Tibial nerve (tissue), 4 donors: ENCODE measurements at places on chromosomes 4 and X. TPM values are rescaled to one million over a fixed set of nuclear protein-coding genes. Genes with fewer than 3 reads are reported as not detected.

GRCh38 chr4:123787512-123788080 lies 391.0 kb downstream of the SPRY1 start:
- DNase-seq, result no peak

DNA sequence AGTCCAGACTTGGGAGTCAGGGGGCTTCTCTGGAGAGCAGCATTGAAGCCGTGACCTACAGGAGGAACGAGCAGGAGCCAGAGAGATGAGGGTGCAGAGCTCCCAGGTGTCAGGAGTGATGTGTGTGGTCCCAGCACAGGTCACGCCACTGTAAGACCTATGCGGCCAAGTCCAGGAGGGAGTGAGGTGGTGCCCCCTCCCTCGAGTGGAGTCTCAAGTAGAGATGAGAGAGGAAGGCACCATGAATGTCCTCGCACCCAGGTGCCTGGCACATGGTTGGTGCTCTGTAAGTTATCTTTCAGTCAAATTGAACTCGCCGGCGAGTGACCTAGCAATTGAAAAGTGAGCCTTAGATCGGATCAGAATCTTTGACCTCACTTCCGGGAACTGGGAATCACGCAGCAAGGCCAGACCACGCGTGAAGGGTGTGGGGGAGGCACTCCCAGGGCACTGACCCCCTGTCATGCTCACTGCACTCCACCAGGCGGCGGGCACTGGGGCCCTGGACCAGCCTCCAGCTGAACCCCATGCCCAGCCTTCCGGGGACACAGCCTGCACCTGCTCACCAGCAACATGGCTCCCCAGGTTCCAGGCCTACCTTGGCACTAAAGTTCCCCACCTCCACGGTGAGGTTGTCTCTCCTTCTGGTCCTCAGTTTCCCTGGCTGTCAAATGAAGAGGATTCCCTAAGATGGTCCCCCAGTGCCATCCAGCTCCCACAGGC lies 127.4 kb downstream of the HMX1 start:
- peak; percentile 1 for DNase-seq

DNA sequence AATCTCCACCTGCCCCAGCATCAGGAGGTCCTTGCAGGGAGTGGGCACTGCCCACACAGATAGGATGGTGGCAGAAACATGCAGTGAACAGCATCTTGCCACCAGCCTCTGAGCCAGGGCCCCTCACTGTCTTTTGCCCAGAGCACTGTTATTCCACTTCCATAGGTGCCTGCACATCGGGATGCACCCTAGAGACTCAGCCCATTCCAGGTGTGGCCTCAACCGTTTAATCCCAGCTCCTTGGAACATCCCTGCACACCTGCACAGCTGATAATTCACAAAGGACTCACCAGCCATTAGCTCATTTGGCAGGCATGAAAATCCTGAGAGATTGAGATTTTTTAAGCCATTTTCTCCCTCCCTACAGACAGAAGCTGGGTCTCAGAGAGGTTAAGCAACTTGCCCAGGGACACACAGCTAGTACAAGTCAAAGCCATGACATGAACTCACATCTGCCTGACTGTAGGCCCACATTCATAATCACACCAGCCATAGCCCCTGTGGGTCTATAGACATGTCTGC lies 116.3 kb downstream of the EFNB1 start:
- no peak for DNase-seq

AFP gene
- not detected for total RNA-seq

DNA sequence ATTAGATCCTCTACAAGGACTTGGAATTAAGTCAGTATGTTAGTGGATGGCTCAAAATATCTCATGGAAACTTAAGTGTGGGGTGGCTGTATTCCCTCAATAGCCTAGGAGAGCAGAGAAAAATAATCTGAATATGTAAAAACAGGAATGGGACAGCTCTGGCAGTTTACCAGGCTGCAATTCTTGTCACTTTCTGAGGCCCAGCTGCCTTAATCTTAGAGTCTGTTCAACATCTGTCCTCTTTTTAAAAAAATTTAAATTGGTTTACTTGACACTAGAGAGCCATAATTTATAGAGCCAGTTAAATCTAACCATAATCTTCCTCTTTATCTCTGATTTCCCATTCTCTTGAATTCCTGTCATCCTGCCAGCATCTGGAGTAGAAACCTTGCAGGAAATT lies 109.2 kb upstream of the CXCL13 start:
- DNase-seq, result no peak

- no peak for DNase-seq
Observed at GRCh38 chr4:3364634-3365314, 72.0 kb downstream of the RGS12 start.

GRCh38 chr4:15436513-15436912 lies 8.7 kb downstream of the C1QTNF7 start:
- DNase-seq, result no peak
